T-cell (primary cell): ENCODE measurements at places on chromosomes 4 and X.

- no peak for DNase-seq
Measured at GRCh38 chr4:20252656-20253282, 1.1 kb downstream of the SLIT2 start.

DNA sequence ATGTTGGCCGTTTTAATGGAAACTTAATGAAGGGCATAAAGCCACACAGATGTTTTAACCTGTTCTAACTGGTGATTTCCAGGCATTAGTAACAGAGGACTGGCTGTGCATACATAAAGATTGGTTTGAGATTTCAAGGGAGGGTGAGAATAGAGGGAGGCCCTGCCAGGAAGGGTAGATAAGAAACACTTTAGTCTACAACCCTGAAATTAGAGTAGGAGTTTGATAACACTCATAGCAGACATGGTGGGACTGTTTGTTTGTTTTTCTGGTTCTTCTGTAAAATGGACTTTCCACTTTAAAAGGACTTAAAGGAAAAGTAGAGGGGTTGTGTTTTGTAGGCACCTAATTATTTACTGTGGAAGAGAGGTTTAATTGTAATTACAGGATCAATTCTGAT is 16.2 kb downstream of the SLC4A4 start:
- no peak for DNase-seq

GRCh38 chr4:120331486-120332370 is 265.1 kb upstream of the MAD2L1 start:
- no peak for DNase-seq

- DNase-seq = no peak
Measured at GRCh38 chrX:155745792-155746191, 133.0 kb upstream of the TMLHE start.

DNA sequence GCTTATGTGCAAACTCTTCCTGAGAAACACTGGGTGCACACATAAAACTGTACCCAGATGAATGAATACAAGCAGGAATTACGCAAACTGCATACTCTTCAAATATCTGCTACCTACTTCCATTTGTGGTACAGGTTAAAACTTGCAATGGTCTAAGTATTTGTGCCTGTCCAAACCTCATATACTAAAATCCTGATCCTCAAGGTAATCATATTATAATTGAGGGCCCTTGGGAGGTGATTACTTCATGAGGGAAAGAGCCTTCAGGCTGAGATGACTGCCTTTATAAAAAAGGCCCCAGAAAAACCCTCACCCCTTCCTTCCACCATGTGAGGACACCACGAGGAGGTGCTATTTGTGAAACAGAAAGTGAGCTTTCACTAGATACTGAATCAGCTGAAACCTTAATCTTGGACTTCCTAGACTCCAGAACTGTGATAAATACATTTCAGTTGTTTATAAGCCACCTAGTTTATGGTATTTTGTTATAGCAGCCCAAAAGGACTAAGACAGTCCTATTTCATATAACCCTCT is 1977.2 kb downstream of the PCDH7 start:
- no peak for DNase-seq
